ENCODE measurements at places on chromosomes 2 and 18.
A peak's percentile ranks its signal among the peaks of the same experiment; 100 is the strongest.

DNA sequence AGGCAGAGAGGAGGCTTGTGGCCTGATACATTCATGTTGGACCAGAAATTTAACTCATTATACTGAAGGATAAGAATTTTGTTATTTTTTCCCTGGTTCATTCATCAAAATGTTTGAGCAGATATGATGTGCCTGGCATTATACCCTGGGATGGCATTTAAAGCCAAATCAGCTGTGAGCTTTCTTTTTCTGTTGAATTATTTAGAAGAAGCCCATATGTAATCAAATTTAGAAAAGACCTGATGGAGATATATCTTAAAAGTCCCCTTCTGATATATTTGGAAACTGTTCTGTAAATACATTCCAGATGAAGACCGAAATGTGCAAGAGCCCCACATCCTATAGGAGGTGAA, 743.1 kb upstream of the HS6ST1 start:
- no peak for DNase-seq

DNA sequence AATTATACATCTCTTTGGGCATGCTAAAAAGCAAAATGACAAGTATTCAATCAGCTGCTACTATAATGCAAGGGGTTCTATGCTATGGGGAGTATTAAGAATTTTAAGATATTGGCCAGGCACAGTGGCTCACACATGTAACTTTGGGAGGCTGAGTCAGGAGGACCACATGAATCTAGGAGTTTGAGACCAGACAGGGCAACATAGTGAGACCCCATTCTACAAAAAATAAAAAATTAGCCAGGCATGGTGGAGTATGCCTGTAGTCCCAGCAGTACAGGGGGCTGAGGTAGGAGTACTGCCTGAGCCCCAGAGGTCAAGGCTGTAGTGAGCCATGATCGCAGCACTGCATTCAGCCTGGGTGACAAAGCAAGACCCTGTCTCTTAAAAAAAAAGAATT, 5.5 kb upstream of the KIAA2012 start:
- DNase-seq: no peak

DNA sequence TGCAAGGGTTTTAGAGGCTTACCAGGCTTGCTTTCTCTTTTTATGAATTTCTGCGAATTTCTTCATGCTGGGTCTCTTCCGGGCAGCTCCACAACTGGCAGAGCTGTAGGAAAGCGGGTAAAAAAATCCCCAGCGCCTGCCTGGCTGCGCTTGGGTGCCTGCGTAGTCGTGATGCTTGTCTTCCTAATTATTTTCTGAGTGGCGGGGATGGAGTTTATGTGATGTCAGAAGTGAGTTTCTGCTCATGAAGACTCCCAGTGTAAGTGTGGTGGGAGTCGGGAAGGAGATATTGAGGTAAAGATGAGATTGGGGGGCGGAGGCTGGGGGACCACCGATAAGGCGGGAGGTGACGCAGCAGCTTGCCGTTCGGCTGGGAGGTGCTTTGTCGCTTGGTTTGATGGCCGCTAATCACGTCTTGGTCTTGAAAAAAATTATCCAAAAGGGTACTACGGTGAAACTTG, 229.8 kb downstream of the LDLRAD4 start:
- peak; percentile 55 for DNase-seq

- no peak for DNase-seq
Measured at GRCh38 chr2:186345745-186346144, 140.3 kb upstream of the ZC3H15 start.

GRCh38 chr2:39120771-39121522, at the start of gene SOS1:
Gene SOS1, minus strand, starts transcription at chr2:39121051. Its CDS starts 629 bp downstream, at chr2:39120422.
- DNase-seq: peak; percentile 98

All from muscle of leg (tissue), 16 donors.